ENCODE measurements at places on chromosomes 2 and 18. TPM values are rescaled to one million over a fixed set of nuclear protein-coding genes. Genes with fewer than 3 reads are reported as not detected.
A peak's percentile ranks its signal among the peaks of the same experiment; 100 is the strongest.

GRB14 gene
- 71.3 TPM for polyA plus RNA-seq

G6PC2 gene
- polyA plus RNA-seq = not detected

DCC gene
- not detected for polyA plus RNA-seq

PAX8 gene
- 199 TPM for polyA plus RNA-seq

C1QL2 gene
- not detected for polyA plus RNA-seq

DARS1 gene
- 39.5 TPM for polyA plus RNA-seq

TMEM182 gene
- 4.2 TPM for polyA plus RNA-seq

SLC16A14 gene
- polyA plus RNA-seq = 1.5 TPM

RSAD2 gene
- 4.3 TPM for polyA plus RNA-seq

HOXD10 gene
- 28.2 TPM for polyA plus RNA-seq

- no peak overlapping the region for H3K27ac ChIP-seq
- no peaks in the 10 kb centered on the region for H3K4me1 ChIP-seq
- no peak overlapping the region for H3K4me3 ChIP-seq
- no peaks in the 10 kb centered on the region for H3K36me3 ChIP-seq
Observed at GRCh38 chr2:129768036-129768386, 211.5 kb upstream of the RAB6C start.

GRCh38 chr2:28257182-28257581 lies 135.5 kb upstream of the FOSL2 start:
- no peaks in the 10 kb centered on the region for H3K36me3 ChIP-seq
- H3K27me3 ChIP-seq = no peaks in the 10 kb centered on the region
- no peaks in the 10 kb centered on the region for H3K4me1 ChIP-seq
- DNase-seq = no peak
- H3K4me3 ChIP-seq = no peak overlapping the region

GRCh38 chr2:161250864-161251436 lies 57.3 kb upstream of the PSMD14 start:
- H3K4me1 ChIP-seq = no peaks in the 10 kb centered on the region
- peaks cover 3% of the 10 kb centered on the region for H3K27me3 ChIP-seq
- no peak overlapping the region for H3K27ac ChIP-seq
- H3K4me3 ChIP-seq = no peak overlapping the region
- no peak for DNase-seq

DNA sequence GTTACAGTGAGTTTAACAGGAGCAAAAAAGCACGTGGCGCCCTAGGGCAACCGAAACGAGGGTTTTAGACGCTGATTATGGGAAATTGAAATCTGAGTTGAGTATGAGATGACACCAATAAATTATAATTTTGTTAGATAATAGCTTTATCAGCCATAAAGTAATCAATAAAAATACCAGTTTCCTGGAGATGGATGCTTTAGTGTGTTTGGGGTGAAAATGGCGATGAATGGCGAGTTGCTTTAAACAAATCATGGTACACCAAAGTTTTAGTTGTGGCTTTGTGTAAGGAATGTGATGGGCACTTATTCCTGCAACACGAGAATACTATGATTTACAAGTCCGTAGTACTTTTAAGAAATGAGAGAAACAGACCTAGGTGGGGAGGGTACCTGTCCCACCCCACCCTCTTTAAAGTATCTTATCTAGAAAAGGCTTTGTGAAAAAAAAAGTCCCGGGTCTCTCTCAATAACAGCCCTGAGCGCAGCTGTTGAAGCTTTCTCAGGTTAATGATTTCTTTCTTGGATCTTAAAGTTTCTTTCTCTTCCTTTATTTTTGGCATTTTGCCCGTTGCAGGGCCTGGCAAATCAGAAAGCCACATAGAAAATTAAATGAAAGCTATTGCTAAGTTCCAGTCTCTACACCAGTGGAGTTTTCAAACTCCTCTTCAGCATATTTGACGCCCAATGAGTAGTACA lies 1.5 kb upstream of the RRM2 start:
- H3K4me3 ChIP-seq = peak overlapping the region; percentile 81
- no peaks in the 10 kb centered on the region for H3K27me3 ChIP-seq
- H3K27ac ChIP-seq = peak overlapping the region; percentile 80
- peaks cover 4% of the 10 kb centered on the region for H3K4me1 ChIP-seq

DNA sequence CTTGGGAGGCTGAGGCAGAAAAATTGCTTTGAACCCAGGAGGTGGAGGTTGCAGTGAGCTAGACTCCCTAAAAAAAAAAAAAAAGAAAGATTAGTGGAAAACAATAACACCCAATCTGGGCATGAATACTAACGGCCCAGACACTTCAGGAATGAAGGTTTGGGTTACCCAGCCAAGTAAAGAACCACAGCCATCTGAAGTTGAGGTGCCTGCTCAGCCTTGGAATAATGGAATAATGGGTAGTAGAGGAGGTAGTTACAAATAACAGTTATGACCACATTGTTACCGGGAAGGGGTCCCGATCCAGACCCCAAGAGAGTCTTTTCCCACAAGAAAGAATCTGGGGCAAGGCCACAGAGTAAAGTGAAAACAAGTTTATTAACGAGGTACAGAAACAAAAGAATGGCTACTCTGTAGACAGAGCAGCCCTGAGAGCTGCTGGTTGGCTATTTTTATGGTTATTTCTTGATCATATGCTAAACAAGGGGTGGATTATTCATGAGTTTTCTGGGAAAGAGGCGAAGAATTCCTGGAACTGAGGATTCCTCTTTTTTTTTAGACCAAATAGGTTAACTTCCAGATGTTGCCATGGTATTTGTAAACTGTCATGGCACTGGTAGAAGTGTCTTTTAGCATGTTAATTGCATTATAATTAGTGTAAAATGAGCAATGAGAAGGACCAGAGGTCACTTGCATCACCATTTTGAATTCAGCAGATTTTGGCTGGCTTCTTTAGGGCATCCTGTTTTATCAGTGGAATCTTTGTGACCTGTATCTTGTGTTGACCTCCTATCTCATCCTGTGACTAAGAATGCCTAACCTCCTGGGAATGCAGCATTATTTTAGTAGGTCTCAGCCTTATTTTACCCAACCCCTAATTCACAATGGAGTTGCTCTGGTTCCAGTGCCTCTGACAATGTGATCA lies 96.2 kb upstream of the HAAO start:
- no peak overlapping the region for H3K4me3 ChIP-seq
- DNase-seq = no peak
- no peaks in the 10 kb centered on the region for H3K36me3 ChIP-seq
- no peak overlapping the region for H3K27ac ChIP-seq
- H3K4me1 ChIP-seq = no peaks in the 10 kb centered on the region
- H3K27me3 ChIP-seq = no peaks in the 10 kb centered on the region

GRCh38 chr2:101083613-101084012 lies 67.6 kb downstream of the TBC1D8 start:
- DNase-seq = no peak
- H3K27me3 ChIP-seq = no peaks in the 10 kb centered on the region
- no peak overlapping the region for H3K4me3 ChIP-seq
- no peak overlapping the region for H3K27ac ChIP-seq

- H3K4me3 ChIP-seq = no peak overlapping the region
- H3K27ac ChIP-seq = no peak overlapping the region
- no peaks in the 10 kb centered on the region for H3K4me1 ChIP-seq
- no peaks in the 10 kb centered on the region for H3K27me3 ChIP-seq
Observed at GRCh38 chr18:21000667-21001066, 110.9 kb downstream of the ROCK1 start.

DNA sequence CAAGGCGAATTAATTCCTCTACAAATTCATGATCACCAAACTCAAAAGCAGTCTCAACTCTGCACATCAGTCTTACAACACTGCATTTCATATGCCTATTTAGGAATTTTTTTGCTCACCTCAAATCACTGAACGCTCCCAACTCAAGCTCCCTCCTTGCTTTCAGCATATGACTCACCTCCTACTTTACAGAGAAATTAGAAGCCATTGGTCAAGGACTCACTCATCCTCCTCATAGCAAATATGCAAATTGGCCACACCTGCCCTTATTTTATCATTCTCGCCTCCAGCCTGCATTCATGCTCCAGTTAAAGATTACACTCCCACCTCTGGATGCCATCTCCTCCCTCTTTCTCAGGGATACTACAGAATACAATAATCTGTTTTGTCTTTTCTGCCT lies 148.8 kb downstream of the MBD2 start:
- no peaks in the 10 kb centered on the region for H3K4me1 ChIP-seq
- H3K27ac ChIP-seq = no peak overlapping the region
- no peaks in the 10 kb centered on the region for H3K36me3 ChIP-seq

DNA sequence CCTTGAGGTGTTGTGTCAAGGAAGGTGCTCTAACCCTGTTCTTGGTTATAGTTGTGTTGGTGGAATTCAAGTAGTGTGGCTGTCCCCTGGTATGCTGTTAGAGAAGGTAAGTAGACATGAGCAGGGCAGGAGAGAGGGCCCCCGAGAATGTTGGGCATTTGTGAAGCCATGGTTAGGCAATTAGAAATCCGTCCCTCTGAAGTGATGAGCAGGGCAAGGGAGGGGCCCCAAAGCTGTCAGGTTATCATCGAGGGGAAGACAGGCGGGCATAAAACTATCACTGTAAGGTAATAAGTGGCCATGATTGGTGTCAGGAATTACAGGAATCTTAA lies 5.2 kb downstream of the XRCC5 start:
- H3K4me1 ChIP-seq = peaks cover 14% of the 10 kb centered on the region
- H3K27me3 ChIP-seq = no peaks in the 10 kb centered on the region
- no peak for DNase-seq
- H3K36me3 ChIP-seq = peaks cover 39% of the 10 kb centered on the region
- no peak overlapping the region for H3K27ac ChIP-seq

DNA sequence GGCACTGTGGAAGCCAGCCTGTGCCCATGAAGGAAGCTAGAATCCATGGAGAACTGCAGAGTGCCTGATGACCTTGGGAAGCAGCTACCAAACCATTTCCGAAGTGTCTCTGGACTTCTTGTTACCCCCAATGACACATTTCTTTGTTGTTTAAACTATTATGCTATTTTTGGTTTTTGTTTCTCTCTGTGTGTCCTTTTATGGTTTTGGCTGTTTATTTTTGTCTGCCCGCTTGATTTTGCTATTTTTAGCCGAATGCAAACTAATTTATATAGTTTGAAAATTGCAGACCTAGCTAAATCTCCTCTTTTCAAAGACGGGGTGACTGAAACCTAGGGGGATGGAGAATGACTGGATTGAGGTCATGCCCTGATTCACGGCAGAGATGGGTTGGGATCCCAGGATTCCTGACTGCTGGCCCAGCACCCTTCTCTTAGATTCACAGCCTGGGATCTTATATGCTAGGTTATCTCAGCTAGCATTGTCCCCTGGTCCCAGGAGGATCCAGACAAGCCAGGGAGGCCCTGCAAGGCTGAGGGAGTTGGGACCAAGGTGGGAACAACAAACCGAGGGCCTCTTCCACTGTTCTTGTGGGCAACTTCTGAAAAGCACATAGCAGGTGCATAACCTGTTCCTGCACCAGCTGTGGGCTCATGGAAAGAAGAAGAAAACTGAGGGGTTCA lies 116.3 kb upstream of the HAAO start:
- DNase-seq = no peak
- peak overlapping the region; percentile 69 for H3K27ac ChIP-seq
- no peaks in the 10 kb centered on the region for H3K27me3 ChIP-seq
- H3K4me1 ChIP-seq = peaks cover 42% of the 10 kb centered on the region
- no peak overlapping the region for H3K4me3 ChIP-seq

- H3K36me3 ChIP-seq = no peaks in the 10 kb centered on the region
- no peaks in the 10 kb centered on the region for H3K4me1 ChIP-seq
- no peak overlapping the region for H3K27ac ChIP-seq
- DNase-seq = no peak
- no peak overlapping the region for H3K4me3 ChIP-seq
Observed at GRCh38 chr2:12014088-12014960, 267.9 kb downstream of the LPIN1 start.

- no peaks in the 10 kb centered on the region for H3K4me1 ChIP-seq
- DNase-seq = no peak
- no peaks in the 10 kb centered on the region for H3K27me3 ChIP-seq
- H3K36me3 ChIP-seq = no peaks in the 10 kb centered on the region
- no peak overlapping the region for H3K4me3 ChIP-seq
Observed at GRCh38 chr2:149042881-149043280, 4.4 kb downstream of the LYPD6B start.

GRCh38 chr2:220043990-220044335 lies 416.5 kb downstream of the SLC4A3 start:
- H3K4me1 ChIP-seq = no peaks in the 10 kb centered on the region
- no peak overlapping the region for H3K27ac ChIP-seq
- no peaks in the 10 kb centered on the region for H3K27me3 ChIP-seq

DNA sequence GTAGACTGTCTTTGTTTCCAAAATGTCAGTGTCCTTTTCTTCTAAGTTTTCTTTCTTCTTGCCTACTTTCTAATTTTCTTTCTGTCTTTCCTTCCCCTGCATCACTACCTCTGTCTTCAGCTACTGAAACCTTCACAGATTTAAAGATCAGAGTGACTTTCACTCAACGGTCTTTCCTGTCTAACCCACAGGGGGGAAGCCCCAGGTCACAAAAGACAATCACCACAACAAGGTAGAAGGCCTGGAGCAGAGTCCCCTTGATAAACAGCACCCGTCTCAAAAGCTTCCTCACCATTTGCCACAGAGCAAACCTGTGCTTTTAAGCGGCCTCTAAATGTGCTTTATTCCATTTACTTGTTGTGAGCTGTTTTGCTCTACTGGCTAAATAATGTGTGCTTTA lies 665.4 kb downstream of the BCL11A start:
- no peak for DNase-seq
- no peaks in the 10 kb centered on the region for H3K27me3 ChIP-seq
- H3K36me3 ChIP-seq = no peaks in the 10 kb centered on the region
- H3K27ac ChIP-seq = no peak overlapping the region
- H3K4me3 ChIP-seq = no peak overlapping the region

GRCh38 chr2:191920502-191920901 lies 73.6 kb upstream of the CAVIN2 start:
- H3K4me3 ChIP-seq = no peak overlapping the region
- H3K27me3 ChIP-seq = no peaks in the 10 kb centered on the region
- H3K27ac ChIP-seq = no peak overlapping the region
- DNase-seq = no peak
- H3K4me1 ChIP-seq = no peaks in the 10 kb centered on the region
- no peaks in the 10 kb centered on the region for H3K36me3 ChIP-seq

GRCh38 chr2:119537792-119538191 lies 6.5 kb upstream of the CFAP221 start:
- H3K36me3 ChIP-seq = no peaks in the 10 kb centered on the region
- no peaks in the 10 kb centered on the region for H3K4me1 ChIP-seq
- no peak overlapping the region for H3K4me3 ChIP-seq
- H3K27ac ChIP-seq = no peak overlapping the region

DNA sequence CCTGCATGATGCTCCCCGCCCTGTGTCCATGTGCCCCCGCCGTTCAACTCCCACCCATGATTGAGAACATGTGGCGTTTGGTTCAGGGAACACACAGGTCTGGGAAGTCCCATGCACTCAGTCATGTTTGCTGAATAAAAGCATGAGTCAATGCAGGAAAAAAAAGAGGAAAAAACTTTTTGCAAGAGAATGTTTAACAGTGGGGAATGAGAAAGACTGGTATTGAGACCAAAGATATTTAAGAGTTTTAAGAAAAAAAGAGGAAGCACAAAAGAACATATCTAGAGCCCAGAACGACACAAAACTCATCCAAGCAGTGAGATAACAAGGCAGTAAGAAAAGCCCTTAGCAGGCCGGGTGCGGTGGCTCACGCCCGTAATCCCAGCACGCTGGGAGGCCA lies 279.2 kb upstream of the THSD7B start:
- no peak for DNase-seq
- H3K27ac ChIP-seq = no peak overlapping the region

GRCh38 chr2:152098496-152099366 lies at the start of gene CACNB4:
TSS of gene CACNB4 (minus strand) at chr2:152099044.
- peaks cover 6% of the 10 kb centered on the region for H3K27me3 ChIP-seq
- H3K36me3 ChIP-seq = no peaks in the 10 kb centered on the region
- H3K4me3 ChIP-seq = peak within 1 kb of the TSS; percentile 63
- DNase-seq = peak; percentile 46

GRCh38 chr2:220143336-220143735 lies 515.9 kb downstream of the SLC4A3 start:
- H3K4me1 ChIP-seq = peaks cover 4% of the 10 kb centered on the region
- H3K4me3 ChIP-seq = no peak overlapping the region
- no peaks in the 10 kb centered on the region for H3K27me3 ChIP-seq
- DNase-seq = no peak
- H3K27ac ChIP-seq = no peak overlapping the region

All from kidney (tissue), 22 donors.